ENCODE measurements at places on chromosomes 11 and 22. TPM values are rescaled to one million over a fixed set of nuclear protein-coding genes. Genes with fewer than 3 reads are reported as not detected.

The TBX10 gene
- total RNA-seq: not detected

The C11orf16 gene
- total RNA-seq: not detected

The MYBPC3 gene
- total RNA-seq: 0.67 TPM

The OR52N4 gene
- total RNA-seq: 2.1 TPM

The BDNF gene
- not detected for total RNA-seq

The TSPAN32 gene
- 22.2 TPM for total RNA-seq

The CSTF3 gene
- 42.2 TPM for total RNA-seq

The IL18BP gene
- 30.7 TPM for total RNA-seq

The USP28 gene
- total RNA-seq: 104 TPM
